Glutamatergic neuron (in vitro differentiated cells): ENCODE measurements at places on chromosomes 16 and 17.
A peak's percentile ranks its signal among the peaks of the same experiment; 100 is the strongest.

DNA sequence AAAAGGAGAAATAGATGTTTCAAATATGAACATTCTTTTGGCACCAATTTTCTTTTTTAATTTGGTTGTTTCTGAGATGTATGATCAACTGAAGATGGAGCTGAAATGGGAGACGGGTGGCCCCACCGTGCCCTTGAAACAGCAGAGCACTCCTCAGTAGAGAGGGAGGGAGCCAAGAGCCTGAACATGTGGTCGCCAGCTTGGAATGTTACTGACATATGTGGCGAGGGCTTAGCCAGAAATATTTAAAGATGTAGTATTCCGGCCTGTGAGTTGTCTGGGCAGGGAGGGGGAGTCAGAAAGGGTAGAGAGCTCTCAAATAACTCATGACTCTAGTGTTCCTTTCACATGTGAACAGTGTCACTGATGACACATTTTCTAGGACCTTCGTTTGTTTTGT, 13.3 kb upstream of the MRC2 start:
- H3K27me3 ChIP-seq: peaks cover 6% of the 10 kb centered on the region
- H3K36me3 ChIP-seq: no peaks in the 10 kb centered on the region
- no peak for DNase-seq
- H3K27ac ChIP-seq: peak overlapping the region; percentile 81
- H3K4me3 ChIP-seq: peak overlapping the region; percentile 71

DNA sequence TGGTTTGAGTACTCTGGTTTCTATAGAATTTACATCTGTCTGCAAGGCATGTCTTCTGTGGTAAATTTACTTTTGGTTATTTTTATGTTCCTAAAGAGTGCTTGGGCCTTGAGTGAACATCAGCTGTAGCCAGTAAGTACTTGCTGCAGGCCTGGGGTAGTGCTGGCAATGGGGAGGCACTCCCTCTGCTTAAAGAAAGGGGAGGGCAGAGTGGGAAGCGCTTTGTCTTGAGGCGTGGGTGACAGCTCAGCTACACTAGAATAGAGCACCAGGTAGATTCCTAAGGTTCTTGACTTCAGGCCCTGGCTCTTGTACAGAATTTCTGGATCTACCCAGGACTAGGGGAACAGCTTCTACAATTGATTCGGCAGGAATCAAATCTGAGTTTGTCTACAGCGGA, 50.6 kb downstream of the MPHOSPH6 start:
- H3K27me3 ChIP-seq: no peaks in the 10 kb centered on the region
- DNase-seq: no peak
- no peak overlapping the region for H3K4me3 ChIP-seq
- no peaks in the 10 kb centered on the region for H3K4me1 ChIP-seq
- no peaks in the 10 kb centered on the region for H3K36me3 ChIP-seq

DNA sequence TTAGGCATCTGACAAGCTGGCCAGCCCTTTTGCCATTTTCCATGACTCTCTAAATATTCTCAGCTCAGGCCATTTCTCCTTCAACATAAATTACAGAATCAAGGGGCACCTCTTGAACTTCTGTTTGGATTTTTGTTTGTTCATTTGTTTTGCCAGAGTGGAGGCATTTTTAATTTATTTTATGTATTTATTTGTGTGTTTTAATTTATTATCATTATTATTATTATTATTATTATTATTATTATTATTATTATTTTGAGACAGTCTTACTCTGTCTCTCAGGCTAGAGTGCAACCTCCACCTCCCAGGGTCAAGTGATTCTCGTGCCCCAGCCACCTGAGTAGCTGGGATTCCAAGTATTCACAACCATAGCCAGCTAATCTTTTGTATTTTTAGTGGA, 1578.0 kb downstream of the CDH8 start:
- no peak overlapping the region for H3K4me3 ChIP-seq
- no peaks in the 10 kb centered on the region for H3K36me3 ChIP-seq
- no peak for DNase-seq
- peaks cover 3% of the 10 kb centered on the region for H3K27me3 ChIP-seq

DNA sequence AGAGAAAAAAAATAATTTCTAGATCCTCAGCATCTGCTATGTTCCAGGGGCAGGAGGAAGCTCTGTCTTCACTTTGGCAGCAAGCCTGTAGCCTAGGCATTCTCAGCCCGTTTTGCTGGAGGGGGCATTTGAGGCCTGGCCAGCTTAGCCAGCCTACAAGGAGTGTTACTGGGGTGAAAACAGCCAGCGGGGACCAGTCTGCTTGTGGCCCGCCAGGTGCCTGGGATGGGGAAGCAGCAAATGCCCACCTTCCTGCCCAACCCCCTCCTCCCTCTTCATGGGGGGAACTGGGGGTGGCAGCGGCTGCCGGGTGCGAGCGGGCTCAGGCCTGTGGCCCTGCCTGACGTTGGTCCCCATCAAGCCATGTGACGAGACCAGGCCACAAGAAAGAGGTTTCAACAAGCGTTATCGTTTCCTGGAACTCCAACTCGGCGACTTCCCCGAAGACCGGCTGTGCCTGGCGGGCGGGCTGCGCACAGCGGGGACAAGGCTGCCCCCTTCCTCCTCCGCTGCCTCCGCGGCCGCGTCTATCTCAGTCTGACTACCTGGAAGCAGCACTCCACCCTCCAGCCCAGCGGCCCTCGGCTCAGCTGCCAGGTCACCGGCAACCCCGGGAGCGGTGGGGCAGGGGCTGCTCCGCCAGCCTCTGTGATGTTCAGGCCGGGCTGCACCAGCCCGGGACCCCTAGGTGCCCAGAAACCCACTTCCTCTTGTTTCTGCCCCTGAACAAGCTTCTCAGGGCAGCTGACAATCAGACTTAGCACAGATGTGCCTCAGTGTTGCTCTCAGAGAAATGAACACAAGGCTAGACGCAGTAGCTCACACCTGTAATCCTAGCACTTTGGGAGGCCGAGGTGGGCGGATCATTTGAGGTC, 22.9 kb downstream of the SOCS1 start:
- no peaks in the 10 kb centered on the region for H3K4me1 ChIP-seq
- no peak for DNase-seq
- no peaks in the 10 kb centered on the region for H3K36me3 ChIP-seq
- H3K27ac ChIP-seq: no peak overlapping the region

DNA sequence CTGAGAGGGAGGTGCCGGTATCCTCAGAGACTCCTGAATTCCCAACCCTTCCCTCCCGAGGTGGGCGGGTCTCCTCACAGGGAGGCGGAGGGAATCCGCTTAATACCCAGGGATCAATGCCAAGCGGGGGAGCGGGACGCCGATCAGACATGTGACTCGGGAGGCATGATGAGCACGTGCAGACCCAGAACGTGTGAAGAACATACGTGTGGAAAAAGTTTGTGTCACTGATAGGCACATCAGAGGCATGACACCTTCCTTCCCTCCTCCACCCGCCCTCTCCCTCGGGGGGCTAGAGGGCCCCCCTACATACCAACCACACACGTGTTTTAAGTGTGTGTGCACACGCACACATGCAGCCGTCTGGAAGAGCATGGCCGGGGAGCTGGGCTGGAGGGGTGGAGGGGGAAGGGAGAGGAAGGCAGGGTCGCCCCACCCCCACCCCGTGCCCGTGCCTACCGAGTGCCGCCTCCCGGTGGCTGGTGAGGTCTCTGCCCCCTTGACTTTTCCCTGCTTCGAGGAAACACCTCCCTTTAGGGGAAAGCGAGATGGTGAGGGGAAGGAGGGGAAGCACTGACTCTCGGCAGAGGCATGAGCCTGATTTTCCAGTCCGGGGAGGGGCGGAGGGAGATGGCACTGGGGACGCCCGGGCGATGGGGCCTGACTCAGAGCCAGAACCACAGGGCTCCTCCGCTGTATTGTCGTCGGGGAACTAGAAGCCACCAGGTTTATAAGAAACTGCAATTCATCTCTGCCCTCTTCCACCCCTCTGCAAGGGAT, 12.1 kb upstream of the TBX21 start:
- peaks cover 18% of the 10 kb centered on the region for H3K27me3 ChIP-seq
- no peak for DNase-seq
- H3K36me3 ChIP-seq: no peaks in the 10 kb centered on the region
- no peak overlapping the region for H3K27ac ChIP-seq

GRCh38 chr17:65261152-65261551, 124.0 kb downstream of the RGS9 start:
- H3K4me3 ChIP-seq: no peak overlapping the region
- H3K27ac ChIP-seq: no peak overlapping the region
- H3K27me3 ChIP-seq: no peaks in the 10 kb centered on the region
- DNase-seq: no peak
- H3K4me1 ChIP-seq: no peaks in the 10 kb centered on the region

DNA sequence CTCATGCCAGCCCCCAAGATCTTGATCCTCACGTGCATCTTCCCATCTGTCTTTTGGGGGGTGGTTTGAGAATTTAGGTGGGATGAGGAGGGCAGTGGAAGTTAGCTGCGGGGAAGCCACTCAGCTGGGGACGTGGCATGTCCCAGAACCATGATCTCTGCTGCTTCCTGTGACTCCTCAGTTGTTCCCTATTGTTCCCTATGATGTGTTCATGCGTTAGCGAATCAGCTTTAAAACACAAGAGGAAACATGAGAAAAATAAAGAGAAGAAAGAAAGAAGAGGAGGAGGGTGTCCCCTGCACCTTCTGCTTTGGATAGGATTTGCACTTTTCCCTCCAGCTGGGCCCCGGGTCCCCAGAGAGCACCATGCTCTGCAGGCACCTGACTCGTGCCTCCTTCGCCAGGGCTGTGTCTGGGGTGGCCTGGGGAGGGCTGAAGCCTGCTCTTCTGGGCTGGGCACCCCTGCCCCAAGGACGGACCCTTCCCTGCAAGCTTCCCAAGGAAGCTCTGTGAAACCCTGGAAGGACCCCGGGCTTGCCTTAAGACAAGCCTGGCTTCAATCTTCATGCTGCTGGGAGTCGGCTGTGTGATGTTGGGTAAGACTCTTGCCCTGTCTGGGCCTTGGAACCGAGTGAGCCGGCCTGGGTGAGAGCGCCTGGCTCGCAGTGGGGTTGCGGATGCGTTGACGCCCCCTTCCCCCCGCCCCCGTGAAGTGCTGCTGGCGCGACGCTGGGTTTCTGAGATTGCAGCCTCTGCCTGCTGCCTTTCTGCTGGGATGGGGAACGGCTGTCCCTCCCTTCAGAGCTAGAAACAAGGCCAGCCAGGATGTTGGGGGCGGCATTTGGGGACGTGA, 62.8 kb upstream of the CIBAR2 start:
- H3K36me3 ChIP-seq: no peaks in the 10 kb centered on the region
- peaks cover 15% of the 10 kb centered on the region for H3K27me3 ChIP-seq
- no peak for DNase-seq
- H3K4me3 ChIP-seq: peak overlapping the region; percentile 84
- H3K27ac ChIP-seq: peak overlapping the region; percentile 86

DNA sequence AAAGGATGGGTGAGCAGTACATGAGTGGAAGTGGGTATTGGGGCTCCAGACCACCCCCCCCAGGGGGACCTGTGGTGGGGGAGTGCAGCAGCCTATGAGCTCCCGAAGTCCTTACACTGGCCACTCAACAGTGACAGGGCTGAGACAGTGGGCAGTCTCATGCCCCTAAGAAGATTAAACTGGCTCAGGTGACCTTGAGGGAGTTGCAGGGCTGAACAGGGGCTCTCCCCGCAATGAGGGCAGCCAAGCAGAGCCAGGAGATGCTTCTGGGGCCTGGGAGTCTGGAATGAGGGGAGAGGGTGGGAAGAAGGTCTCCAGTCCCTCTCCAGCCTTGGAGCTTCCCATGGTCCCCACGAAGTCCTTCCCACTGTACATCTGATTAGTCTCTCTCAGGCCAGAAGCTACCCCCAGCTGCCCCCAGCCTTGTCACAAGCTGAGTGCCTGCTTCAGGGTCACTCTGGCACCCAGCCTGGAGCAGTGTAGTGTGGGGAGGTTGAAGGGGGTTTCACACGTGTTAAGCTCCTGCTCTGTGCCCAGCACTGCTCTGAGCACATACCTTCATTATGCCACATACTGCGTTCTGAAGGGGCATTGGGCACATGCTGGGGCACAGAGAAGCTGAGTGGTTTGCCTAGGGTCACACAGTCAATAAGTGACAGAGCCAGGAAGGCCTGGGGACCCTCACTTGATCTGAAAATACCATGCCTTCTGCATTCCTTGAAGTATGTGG, 1.0 kb upstream of the CDH16 start:
- no peak overlapping the region for H3K4me3 ChIP-seq
- peaks cover 20% of the 10 kb centered on the region for H3K4me1 ChIP-seq
- DNase-seq: no peak
- peak overlapping the region; percentile 50 for H3K27ac ChIP-seq
- H3K36me3 ChIP-seq: peaks cover 4% of the 10 kb centered on the region
- peaks cover 10% of the 10 kb centered on the region for H3K27me3 ChIP-seq

- peaks cover 3% of the 10 kb centered on the region for H3K4me1 ChIP-seq
- H3K36me3 ChIP-seq: peaks cover 3% of the 10 kb centered on the region
- DNase-seq: no peak
- no peak overlapping the region for H3K27ac ChIP-seq
- H3K27me3 ChIP-seq: peaks cover 6% of the 10 kb centered on the region
- H3K4me3 ChIP-seq: no peak overlapping the region
Measured at GRCh38 chr16:29858149-29858849, 4.7 kb downstream of the CDIPT start.

DNA sequence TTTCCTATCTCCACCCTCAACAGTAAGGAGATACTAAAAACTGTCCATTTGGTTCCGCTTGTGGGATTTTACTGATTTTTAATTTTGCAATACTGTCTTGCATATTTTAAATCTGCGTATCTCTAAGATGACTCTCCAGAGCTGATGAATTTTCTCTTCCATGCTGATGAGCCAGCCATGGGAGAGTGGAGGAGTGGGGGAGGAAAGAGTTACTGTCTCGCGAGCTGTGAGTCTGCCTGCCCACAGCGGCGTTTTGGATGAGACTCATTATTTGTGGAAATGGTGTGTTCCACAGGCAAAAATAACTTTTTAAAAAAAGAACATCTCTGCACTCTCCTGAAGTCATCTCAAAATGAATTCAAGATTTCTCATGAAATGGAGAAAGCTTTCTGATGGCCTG, 34.6 kb upstream of the MYOCD start:
- no peak overlapping the region for H3K27ac ChIP-seq
- no peaks in the 10 kb centered on the region for H3K36me3 ChIP-seq
- no peaks in the 10 kb centered on the region for H3K4me1 ChIP-seq
- DNase-seq: no peak

DNA sequence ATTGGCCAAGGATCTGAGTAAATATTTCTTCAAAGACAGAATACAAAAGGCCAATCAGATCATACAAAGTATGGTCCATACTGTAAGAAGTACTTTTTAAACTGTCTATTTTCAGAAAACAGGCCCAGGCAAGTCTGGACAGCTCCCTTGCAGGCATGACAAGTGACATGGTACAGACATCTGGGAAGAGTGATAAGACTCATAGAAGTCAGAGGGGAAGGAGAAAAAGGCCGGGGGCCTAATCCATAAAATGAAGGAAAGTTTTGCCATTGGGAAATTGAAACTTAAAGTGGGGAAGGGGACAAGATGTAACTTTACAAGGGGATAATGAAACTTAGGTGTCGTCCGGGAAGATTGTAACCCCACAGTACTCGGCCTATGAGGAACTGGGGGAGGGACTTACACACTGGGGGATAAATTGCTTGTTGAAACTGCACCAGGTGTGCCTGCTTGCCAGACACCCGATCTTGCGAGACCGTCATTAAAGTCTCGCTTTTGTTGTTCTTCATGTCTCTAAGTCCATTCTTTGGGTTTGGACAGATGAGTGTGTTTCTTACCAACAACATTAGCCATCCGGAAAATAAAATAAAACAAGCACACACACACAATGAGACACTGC, 684.0 kb downstream of the CDH11 start:
- no peaks in the 10 kb centered on the region for H3K27me3 ChIP-seq
- H3K27ac ChIP-seq: peak overlapping the region; percentile 7
- peaks cover 6% of the 10 kb centered on the region for H3K36me3 ChIP-seq

GRCh38 chr17:38761612-38762011, 9.1 kb downstream of the PSMB3 start:
- DNase-seq: peak; percentile 73
- no peak overlapping the region for H3K4me3 ChIP-seq
- no peaks in the 10 kb centered on the region for H3K36me3 ChIP-seq
- H3K4me1 ChIP-seq: no peaks in the 10 kb centered on the region
- peak overlapping the region; percentile 36 for H3K27ac ChIP-seq
- peaks cover 2% of the 10 kb centered on the region for H3K27me3 ChIP-seq
